Neural crest cell (in vitro differentiated cells): ENCODE measurements at places on chromosomes 1 and 21. TPM values are rescaled to one million over a fixed set of nuclear protein-coding genes. Genes with fewer than 3 reads are reported as not detected.

DNA sequence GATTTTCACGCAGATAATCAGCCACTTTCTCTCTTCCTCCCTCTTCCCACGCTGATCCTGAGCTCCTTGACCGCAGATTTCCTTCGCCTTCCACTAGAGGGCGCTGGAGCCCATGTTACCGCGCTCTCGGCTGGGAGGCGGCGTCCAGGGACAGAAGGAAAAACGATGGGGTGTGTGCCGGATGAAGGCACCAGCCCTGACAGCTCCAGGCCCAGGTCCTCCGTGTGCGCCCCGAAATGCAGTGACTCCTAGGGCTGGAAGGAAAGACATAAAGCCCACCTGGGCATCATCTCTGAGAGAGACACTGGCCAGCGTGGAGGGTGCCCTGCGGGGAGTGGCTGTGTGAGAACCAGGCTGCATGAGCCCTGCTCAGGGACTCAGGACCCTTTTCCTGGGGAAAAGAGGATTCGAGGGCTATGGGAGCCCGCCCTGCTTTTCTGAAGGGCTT, 44.9 kb upstream of the CYP2J2 start:
- H3K4me3 ChIP-seq = no peak overlapping the region
- peaks cover 15% of the 10 kb centered on the region for H3K27me3 ChIP-seq
- no peak overlapping the region for H3K27ac ChIP-seq
- peaks cover 5% of the 10 kb centered on the region for H3K4me1 ChIP-seq
- peak; percentile 83 for DNase-seq
- no peaks in the 10 kb centered on the region for H3K36me3 ChIP-seq

GRCh38 chr1:33060579-33061083, 20.3 kb upstream of the AZIN2 start:
- H3K4me3 ChIP-seq = no peak overlapping the region
- peaks cover under 1% of the 10 kb centered on the region for H3K4me1 ChIP-seq
- DNase-seq = peak; percentile 18
- peaks cover 6% of the 10 kb centered on the region for H3K36me3 ChIP-seq
- no peak overlapping the region for H3K27ac ChIP-seq
- peaks cover 3% of the 10 kb centered on the region for H3K27me3 ChIP-seq

DNA sequence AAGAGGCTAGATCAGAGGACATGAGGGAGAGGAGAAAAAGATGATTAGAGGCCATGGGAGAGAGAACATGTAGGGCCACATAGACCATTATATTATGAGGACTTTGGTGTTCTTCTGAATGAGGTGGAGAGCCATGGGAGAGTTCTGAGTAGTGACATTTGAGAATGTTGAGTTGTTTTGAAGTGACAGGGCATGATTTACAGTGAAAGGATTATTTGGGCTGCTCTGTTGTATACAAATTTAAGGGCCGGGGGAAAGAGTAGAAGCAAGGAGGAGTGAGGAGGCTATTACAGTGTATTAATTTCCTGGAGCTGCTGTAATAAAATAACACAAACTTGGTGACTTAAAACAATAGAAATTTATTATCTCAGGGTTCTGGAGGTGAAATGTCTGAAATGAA, 102.5 kb upstream of the RGS4 start:
- no peaks in the 10 kb centered on the region for H3K27me3 ChIP-seq
- no peaks in the 10 kb centered on the region for H3K36me3 ChIP-seq
- H3K4me3 ChIP-seq = no peak overlapping the region
- no peak overlapping the region for H3K27ac ChIP-seq

DNA sequence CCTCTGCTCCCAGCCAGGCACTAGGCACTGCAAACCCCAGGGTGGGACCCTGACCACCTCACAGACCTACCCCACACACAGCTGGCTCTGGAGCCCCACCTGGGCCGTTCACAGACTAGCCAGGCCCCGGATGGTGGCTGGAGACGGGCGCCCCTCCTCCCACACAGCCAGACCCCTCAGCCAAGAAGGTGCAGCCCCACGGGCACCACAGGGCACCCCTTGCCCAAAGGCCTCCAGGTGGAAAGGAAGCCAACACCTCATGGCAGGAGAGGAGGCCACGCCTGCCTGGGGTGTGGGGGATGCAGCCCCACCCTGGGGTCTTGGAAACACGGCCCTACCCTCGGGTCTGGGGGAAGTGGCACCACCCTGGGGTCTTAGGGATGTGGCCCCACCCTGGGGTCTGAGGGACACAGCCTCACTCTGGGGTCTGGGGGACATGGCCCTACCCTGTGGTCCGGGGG, 44.6 kb downstream of the WNT9A start:
- DNase-seq = no peak
- H3K4me3 ChIP-seq = no peak overlapping the region
- H3K27ac ChIP-seq = no peak overlapping the region
- H3K27me3 ChIP-seq = no peaks in the 10 kb centered on the region
- no peaks in the 10 kb centered on the region for H3K36me3 ChIP-seq

- no peak overlapping the region for H3K4me3 ChIP-seq
- no peaks in the 10 kb centered on the region for H3K4me1 ChIP-seq
- H3K27ac ChIP-seq = no peak overlapping the region
- no peaks in the 10 kb centered on the region for H3K27me3 ChIP-seq
Measured at GRCh38 chr1:91374086-91374485, 30.6 kb downstream of the HFM1 start.

- H3K27ac ChIP-seq = no peak overlapping the region
- peaks cover 16% of the 10 kb centered on the region for H3K4me1 ChIP-seq
- H3K27me3 ChIP-seq = no peaks in the 10 kb centered on the region
- H3K4me3 ChIP-seq = no peak overlapping the region
- no peak for DNase-seq
Measured at GRCh38 chr1:56459260-56459659, 120.1 kb downstream of the PLPP3 start.

DNA sequence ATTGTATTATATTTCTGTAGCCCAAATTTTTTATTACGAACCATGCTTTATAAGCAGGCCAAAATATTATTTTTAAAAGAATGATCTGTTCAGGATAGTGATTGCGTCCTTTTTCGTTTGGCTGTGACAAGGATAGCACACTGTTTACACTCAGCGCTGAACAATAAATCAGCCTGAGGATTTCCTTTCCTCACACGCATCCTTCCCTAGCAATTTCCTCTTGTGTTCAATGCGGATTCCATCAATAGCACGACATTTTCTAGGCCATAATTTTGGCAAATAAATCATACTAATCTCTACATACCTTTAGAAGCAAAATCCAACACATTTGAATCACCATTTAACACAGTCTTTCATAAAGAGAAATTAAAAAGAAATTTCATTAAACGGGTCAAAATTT, 1.6 kb upstream of the VAV3 start:
- DNase-seq = no peak
- H3K27me3 ChIP-seq = peaks cover 39% of the 10 kb centered on the region

GRCh38 chr1:171984850-171985485, 143.7 kb downstream of the DNM3 start:
- H3K27ac ChIP-seq = no peak overlapping the region
- H3K36me3 ChIP-seq = no peaks in the 10 kb centered on the region
- DNase-seq = no peak

GRCh38 chr1:245715970-245716369, 561.2 kb downstream of the KIF26B start:
- H3K4me3 ChIP-seq = no peak overlapping the region
- no peaks in the 10 kb centered on the region for H3K36me3 ChIP-seq
- no peak for DNase-seq

- H3K27ac ChIP-seq = no peak overlapping the region
- peaks cover 32% of the 10 kb centered on the region for H3K4me1 ChIP-seq
- peaks cover 10% of the 10 kb centered on the region for H3K27me3 ChIP-seq
- DNase-seq = peak; percentile 55
Measured at GRCh38 chr1:154328318-154329151, 3.2 kb downstream of the ATP8B2 start.

- peaks cover 17% of the 10 kb centered on the region for H3K4me1 ChIP-seq
- H3K27ac ChIP-seq = no peak overlapping the region
- peak overlapping the region; percentile 61 for H3K4me3 ChIP-seq
- H3K27me3 ChIP-seq = no peaks in the 10 kb centered on the region
- no peak for DNase-seq
Measured at GRCh38 chr1:36083219-36083618, 675 bp upstream of the TEKT2 start.

DNA sequence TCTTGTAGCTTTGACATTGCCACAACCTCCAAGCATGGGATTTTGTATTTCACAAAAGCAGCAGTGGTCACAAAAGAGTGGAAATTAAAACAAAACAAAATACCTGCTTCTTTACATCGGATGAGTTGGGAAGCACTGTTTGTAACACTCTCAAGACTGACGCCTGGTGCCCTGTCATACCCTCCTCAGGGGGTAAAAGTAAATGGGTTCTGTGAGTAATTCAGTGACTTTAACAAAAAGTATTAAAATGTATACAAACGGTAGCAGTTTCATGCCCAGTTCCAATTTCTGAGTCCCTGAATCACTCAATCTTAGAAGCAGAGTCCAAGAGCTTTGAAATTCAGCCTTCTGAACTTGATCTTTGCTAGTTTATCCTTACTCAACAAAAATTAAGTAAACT, 152.5 kb downstream of the TIAM1 start:
- no peaks in the 10 kb centered on the region for H3K27me3 ChIP-seq
- DNase-seq = no peak
- peaks cover 3% of the 10 kb centered on the region for H3K36me3 ChIP-seq
- no peaks in the 10 kb centered on the region for H3K4me1 ChIP-seq

DNA sequence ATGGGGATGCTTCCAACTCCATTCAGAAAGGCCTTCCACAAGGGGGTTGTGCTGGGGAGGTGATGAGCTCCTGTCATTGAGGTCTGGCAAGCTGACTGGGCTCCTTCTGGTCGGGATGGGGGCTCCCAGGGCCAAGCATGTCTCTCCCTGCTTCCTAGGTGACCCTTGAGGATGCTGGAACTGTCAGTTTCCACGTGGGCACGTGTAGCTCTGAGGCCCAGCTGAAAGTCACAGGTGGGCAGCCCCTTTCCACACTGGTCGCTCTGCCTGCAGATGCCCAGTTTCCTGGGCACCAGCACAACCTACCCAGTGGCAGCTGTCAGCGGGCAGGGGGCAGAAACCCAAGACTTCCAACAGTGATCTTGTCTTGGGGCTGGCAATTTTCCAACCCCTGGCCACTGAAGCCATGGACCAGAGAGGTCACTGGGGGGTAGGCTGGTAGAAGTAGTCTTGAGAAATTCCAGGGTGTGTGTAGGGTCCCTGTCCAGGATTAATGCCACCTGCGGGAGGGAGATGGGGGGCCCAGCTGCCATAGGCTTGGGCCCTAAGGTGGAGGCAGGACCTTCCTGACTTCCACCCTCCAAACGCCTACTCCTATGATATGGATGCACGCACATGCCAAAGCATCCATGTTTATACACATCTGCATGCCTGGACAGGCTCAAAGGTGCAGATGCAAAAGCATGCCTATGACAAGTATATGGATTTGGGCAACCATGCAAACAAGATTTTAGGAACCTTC, 97.1 kb downstream of the TRIM11 start:
- no peak overlapping the region for H3K27ac ChIP-seq
- DNase-seq = no peak
- H3K27me3 ChIP-seq = no peaks in the 10 kb centered on the region
- H3K4me1 ChIP-seq = no peaks in the 10 kb centered on the region

GRCh38 chr1:183249941-183250452, 63.9 kb downstream of the LAMC2 start:
- no peaks in the 10 kb centered on the region for H3K4me1 ChIP-seq
- peaks cover 2% of the 10 kb centered on the region for H3K36me3 ChIP-seq
- no peak overlapping the region for H3K27ac ChIP-seq

DNA sequence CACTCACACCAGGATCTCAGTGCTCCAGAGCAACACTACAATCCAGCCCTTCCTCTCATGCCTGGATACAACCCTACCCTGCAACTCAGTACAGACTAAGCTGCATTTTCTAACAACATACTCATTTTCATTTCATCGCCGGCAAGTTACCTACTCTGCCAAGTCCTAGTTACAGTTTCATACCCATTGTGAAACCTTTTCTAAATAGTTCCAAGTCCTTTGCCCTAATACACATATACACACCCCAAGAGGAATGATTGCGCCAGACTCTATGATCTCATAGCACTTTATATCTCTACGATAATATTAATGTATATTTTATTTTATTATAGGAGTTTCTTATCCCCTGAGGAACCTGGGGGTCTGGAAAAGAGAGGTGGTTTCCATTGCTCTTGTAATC, 122.4 kb downstream of the LMX1A start:
- H3K36me3 ChIP-seq = no peaks in the 10 kb centered on the region
- DNase-seq = no peak
- no peak overlapping the region for H3K27ac ChIP-seq
- H3K4me3 ChIP-seq = no peak overlapping the region
- H3K4me1 ChIP-seq = peaks cover 13% of the 10 kb centered on the region
- H3K27me3 ChIP-seq = peaks cover 85% of the 10 kb centered on the region

- peaks cover 4% of the 10 kb centered on the region for H3K27me3 ChIP-seq
- peaks cover 28% of the 10 kb centered on the region for H3K4me1 ChIP-seq
- H3K4me3 ChIP-seq = no peak overlapping the region
- no peaks in the 10 kb centered on the region for H3K36me3 ChIP-seq
Measured at GRCh38 chr1:216682752-216683151, 40.5 kb downstream of the ESRRG start.

GRCh38 chr1:31064718-31065309, 703 bp downstream of the PUM1 start:
- H3K36me3 ChIP-seq = no peaks in the 10 kb centered on the region
- peak; percentile 36 for DNase-seq
- H3K27ac ChIP-seq = peak overlapping the region; percentile 100
- no peaks in the 10 kb centered on the region for H3K27me3 ChIP-seq
- H3K4me3 ChIP-seq = peak overlapping the region; percentile 99
- peaks cover 22% of the 10 kb centered on the region for H3K4me1 ChIP-seq

DNA sequence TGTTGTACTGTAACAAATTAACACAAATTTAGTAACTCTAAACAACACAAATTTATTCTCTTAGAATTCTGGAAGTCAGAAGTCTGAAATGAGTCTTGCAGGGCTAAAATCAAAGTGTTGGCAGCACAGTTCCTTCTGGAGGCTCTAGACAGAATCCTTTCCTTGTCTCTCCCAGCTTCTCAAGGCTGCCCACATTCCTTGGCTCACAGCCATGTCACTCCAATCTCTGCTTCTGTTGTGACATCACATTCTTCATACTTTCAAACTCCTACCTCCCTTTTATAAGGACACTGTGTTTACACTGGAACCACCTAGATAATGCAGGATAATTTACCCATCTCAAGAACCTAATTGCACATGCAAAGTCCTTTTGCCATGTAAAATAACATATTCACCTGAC, 225.0 kb upstream of the PRMT6 start:
- no peaks in the 10 kb centered on the region for H3K4me1 ChIP-seq
- no peaks in the 10 kb centered on the region for H3K36me3 ChIP-seq
- no peak overlapping the region for H3K4me3 ChIP-seq

- peaks cover 22% of the 10 kb centered on the region for H3K27me3 ChIP-seq
- peaks cover 9% of the 10 kb centered on the region for H3K4me1 ChIP-seq
Measured at GRCh38 chr1:61332196-61332753, 249.9 kb downstream of the NFIA start.

GRCh38 chr1:40820911-40821693, 37.5 kb downstream of the KCNQ4 start:
- no peak overlapping the region for H3K4me3 ChIP-seq
- no peak for DNase-seq
- peak overlapping the region; percentile 50 for H3K27ac ChIP-seq
- peaks cover 11% of the 10 kb centered on the region for H3K27me3 ChIP-seq
- peaks cover 42% of the 10 kb centered on the region for H3K4me1 ChIP-seq

GRCh38 chr1:29124366-29125236, 898 bp upstream of the TMEM200B start:
- H3K27ac ChIP-seq = peak overlapping the region; percentile 96
- H3K4me3 ChIP-seq = peak overlapping the region; percentile 83
- peaks cover 3% of the 10 kb centered on the region for H3K36me3 ChIP-seq
- peak; percentile 67 for DNase-seq

The TPTE gene
- not detected in 2 replicates for total RNA-seq

The SYT11 gene
- 19.8 and 20.0 TPM in 2 replicates for total RNA-seq

The AZIN2 gene
- 8.1 and 9.7 TPM in 2 replicates for total RNA-seq

The ADAMTS4 gene
- 4.6 and 4.8 TPM in 2 replicates for total RNA-seq

The TRIM17 gene
- total RNA-seq = 4.7 and 6.3 TPM in 2 replicates

The PBX1 gene
- total RNA-seq = 68.9 and 71.7 TPM in 2 replicates

The CACNA1S gene
- total RNA-seq = 0.07 TPM in 2 replicates

The PADI4 gene
- total RNA-seq = not detected in 2 replicates

The TAL1 gene
- 0.11 and 0.21 TPM in 2 replicates for total RNA-seq

The LHX8 gene
- total RNA-seq = not detected in 2 replicates
